Spleen (tissue), 13 donors: ENCODE measurements at places on chromosomes 12 and 14. TPM values are rescaled to one million over a fixed set of nuclear protein-coding genes. Genes with fewer than 3 reads are reported as not detected.

DNA sequence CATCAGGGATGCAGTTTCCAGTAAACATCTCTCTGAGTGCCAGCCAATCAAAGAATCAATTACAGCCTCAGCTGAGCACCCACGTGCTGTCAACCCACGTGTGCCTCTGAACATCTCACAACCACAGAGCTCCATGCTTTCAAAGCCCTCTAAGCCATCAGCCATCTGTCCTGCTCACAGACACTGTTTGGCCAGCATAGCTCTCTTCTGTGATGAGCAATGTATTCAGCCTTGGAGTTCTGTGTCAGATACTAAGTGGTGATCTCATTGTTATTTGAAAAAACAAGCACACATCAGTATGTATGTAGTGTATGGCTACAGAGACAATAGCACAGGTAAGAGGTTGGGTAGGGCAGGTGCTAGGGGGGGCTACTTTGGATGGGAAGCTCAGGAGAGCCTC lies 94.3 kb downstream of the RGS6 start:
- no peak for DNase-seq

DNA sequence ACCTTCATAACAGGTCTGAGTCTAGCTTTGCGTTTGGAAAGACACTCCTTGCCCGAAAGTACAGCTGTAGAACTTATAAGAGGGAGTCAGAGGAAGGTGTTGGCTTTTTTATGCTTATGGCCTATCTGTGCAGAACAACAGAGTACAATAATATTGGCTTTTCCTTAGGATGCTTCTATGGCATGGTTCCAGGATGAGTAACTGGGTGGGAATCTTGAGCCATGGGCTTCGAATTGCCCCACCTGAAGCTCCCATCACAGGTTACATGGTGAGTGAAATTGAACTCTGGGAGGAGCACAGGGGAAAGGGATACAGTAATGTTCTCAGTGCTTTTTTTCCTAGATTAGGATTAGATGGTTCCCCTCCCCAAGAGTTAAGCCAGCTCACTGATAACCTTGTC lies 13.0 kb downstream of the PARP2 start:
- no peak for DNase-seq

DNA sequence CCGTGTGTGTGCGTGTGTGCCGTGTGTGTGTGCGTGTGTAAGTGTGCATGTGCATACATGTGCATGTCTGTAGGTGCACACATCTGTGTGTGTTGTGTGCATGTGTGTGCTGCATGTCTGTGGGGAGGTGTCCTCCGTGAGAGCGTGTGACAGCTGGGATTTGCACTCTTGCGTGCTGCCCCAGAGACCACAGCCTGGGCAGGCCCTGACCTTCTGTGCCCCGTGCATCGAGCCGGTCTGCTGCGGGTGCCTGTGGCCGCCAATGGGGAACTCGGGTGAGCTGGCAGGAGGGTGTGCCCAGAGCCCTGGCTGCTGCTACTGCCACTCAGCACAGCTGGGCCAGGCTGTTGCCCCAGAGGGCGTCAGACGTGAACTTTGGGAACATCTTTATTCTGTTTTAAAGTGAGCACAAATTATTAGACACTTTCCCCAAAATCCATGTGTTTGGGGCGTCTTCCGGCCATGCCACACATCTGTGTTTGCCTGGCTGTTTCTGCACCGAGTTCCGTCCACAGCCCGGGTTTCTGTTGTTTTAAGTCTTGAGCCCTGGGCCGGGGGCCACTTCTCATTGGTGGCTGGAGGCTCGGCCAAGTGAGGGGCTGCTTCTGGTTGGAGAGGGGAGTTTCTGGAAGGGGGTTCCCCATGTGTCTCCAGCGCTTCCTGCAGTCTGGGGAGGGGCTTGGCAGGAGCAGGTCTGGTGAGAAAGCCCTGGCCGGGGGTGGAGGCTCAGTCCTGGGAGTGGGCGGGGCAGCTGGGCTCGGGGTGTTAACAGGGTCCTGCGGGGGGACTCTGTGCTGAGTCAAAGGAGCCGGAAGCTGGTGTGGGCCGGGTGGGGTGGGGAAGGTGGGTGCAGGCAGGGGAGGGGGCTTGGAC lies 7.6 kb downstream of the CEP170B start:
- DNase-seq = peak; percentile 73

DNA sequence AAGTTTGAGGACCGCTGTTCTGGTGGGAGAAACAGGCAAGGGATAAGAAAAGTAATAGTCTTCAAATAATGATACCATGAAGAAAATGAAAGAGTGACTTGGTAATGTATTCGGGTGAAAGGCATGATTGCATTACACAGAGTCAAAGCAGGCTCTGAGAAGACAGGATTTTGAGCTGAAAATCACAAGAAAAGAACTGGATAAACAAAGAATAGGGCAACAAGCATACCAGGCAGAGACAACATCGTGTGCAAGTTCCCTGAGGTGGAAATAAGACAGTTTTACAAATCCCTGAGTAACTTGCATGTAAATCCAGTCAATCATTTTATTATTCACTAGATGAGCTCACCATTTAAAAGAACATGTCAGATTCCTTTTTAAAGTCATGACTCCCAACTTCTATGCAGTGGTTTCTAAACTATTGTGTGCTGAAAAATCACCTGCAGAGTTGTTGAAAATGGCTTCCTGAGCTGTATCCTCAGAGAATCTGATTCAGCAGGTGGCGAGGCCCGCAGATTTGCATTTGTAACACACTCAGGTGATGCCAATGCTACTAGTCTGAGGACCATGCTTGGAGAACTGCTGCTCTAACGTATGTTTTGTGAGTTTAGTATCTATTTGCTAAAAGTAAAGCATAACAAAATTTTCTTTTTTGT lies 133.0 kb upstream of the ABCD2 start:
- DNase-seq = no peak

- no peak for DNase-seq
Observed at GRCh38 chr12:14913381-14913781, 25.0 kb downstream of the ERP27 start.

DNA sequence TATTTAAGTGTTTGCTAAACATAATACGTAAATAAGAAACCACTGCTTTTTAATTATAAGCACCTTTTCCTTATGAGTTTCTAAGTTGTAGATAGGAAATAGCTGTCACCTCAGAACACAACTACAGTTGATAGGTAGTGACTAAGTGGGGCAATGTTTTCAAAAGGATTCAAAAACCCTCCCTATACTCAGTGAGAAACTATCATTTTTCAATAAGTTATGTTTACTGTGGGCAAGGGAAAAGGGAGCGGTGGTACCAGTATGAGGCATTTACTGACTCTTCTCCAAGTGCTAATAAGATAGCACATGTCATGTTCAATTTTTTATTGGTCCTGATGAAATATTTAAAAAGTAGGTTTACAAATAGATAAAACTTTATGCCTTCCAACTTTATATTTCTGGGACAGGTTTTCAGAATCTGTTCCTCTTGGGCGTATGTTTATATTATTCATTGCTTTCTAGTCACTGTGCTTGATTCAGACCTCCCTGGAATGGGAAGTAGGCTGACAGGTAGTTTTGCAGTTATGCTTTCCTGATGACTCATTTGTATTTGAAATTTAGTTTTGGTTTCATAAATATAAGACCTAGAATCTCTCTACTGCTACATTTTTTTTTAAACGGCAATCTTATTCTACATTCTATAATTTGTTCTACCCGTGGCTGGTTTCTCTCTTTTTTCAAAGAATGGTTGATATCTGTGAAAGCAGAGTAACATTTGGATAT lies 153.1 kb downstream of the TMEM117 start:
- no peak for DNase-seq

DNA sequence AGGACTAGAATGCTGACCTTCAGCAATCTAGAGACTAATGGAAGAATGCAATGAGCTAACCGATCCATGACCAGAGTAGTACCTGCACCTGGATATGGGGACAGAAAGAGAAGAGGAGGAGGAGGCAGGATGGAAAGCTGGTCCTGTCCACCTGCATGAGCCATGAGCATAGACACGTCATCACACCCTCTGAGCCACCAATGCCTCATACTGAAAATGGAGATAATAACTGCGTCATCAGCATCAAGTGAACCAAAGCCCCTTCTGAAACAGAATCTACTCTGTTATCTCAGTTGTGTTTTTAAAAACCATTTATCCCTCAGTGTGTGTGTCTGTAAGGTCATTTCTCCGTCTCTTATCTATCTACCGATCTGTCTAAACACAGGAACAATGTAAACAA lies 327.0 kb downstream of the BCL11B start:
- DNase-seq = no peak

DNA sequence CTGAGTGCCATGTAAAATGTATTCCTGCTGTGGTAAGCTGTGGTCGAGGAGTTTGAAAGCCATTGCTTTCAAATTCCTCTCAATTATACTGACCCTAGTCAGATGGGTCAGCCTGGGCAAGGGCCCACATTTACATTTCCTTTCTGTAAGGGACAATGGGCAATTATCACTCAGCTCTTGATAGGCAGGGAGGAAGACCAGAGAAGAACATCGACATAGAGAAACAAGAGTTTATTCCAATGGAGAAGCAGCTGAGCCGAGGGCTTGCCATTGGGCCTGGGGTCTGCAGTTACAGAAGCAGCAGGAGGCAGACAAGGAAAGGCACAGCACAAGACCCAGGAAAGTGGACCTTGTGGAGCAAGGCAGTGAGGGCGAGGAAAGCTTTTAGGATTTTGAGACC lies 9.7 kb downstream of the NRIP2 start:
- no peak for DNase-seq

GRCh38 chr12:93776581-93777018 lies 99.4 kb downstream of the CRADD start:
- no peak for DNase-seq

DNA sequence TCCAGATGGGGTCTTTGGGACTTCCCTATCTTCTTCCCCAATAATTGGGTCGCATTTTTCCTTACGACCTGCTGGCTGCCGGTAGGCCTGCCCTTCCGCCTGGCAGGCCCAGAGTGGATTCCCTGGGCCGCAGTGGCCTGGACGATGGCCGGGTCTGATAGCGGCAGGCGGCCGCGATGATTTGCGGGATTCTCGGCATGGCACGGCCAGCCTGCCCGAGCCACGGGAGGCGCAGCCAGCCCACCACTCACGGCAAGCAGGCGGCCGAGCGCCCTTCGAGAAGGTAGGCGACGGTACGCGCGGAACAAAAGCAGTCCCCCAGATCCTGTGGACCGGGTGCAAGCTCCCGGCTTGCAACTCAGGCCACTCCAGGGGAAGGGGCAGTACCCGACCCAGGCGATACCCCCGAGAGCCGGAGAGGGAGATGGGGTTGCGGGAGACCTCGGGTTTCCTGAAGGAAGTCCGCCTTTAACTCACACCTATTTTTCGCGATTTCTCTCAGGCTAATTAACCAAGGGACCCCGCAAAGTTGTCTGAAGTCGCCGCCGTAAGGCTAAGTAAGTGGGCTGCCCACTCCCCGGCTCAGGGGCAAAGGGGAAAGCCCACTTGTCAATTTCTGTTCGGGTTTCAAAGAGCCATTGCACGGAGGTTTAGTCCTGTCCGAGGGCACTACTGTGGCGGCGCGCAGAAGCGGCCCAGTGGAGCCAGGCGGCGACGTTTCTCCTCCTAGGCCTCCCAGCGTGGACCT lies 1.4 kb upstream of the GSC start:
- DNase-seq = peak; percentile 64

DNA sequence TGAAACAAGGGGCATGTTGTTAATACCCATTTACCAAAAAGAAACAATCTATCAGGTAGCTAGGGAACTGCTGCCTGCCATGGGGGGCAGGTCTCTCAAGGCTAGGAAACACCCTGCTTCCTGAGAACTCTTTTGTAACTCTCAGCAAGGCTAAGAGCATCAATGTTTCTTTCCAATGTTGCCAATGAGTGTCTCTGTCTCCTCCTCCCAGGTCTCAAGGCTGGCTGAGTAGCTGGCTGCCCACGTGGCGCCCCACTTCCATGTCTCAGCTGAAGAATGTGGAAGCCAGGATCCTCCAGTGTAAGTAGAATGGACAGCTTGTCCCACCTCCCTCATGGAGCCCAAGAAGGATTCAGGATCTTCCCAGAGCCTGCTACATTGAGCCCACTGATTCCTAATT lies 3.4 kb downstream of the ABHD4 start:
- DNase-seq = no peak

- DNase-seq = no peak
Observed at GRCh38 chr12:92524489-92524888, 178.3 kb upstream of the PLEKHG7 start.

- no peak for DNase-seq
Observed at GRCh38 chr14:66206554-66206953, 279.6 kb upstream of the CCDC196 start.

DNA sequence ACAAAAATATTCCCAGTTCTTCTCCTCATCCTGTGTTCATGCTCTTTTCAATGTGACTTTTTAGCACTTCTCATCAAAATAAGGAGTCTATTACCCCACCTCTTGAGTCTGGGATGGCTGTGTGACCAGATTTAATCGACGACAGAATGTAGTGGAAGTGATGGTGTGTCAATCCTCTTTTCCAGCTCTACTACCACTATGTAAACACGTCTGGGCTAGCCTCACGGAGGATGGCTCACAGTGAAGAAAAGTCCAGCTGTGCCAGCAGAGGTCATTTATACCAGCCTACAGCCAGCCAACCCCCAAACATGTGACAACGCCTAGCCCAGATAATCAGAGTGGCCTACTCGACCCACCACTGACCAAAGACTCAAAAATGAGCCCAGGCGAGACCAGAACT lies 37.3 kb upstream of the FGF6 start:
- no peak for DNase-seq

GRCh38 chr12:44155358-44155757 lies 319.5 kb downstream of the TMEM117 start:
- DNase-seq = no peak

- no peak for DNase-seq
Observed at GRCh38 chr14:61503167-61503801, 181.9 kb downstream of the PRKCH start.

- DNase-seq = no peak
Observed at GRCh38 chr12:89344862-89345202, 7.5 kb downstream of the DUSP6 start.

DNA sequence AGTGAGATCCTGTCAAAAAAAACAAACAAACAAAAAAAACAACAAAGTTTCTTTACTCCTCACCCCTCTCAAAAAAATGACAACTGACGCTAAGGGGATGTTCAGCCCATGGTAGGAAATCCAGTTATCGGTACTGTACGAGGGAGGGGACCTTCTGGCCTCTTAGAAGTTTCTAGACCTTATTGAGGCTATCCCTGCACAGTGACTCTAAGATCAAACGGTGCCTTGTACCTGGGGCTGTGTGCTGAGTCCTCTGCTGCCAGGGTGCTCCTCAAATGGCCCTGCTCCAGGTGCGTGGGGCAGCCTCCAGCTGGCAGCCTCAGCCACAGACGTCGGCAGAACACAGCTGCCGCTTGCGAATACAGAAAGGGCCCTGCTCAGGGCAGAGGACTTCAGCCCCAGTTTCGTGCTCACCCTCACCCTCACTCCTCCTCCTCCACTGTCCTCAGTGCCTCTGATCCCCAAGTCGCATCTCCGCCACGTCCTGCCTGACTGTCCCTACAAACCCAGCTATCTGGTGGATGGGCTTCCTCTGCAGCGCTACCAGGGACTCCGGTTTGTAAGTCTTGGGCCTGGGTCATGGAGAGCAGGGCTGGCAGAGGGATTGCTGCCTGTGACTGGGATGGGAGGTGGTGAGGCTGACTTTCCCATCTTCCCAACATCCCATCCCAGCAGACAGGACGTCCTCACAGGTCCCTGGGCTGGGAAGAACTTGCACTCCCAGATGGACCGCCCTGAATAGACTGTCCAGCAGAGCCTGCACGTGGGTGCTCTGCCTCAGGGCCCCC lies 90.9 kb downstream of the B4GALNT3 start:
- peak; percentile 61 for DNase-seq

The LALBA gene
- not detected for total RNA-seq

The KRT71 gene
- total RNA-seq = not detected

The GTF2A1 gene
- 25.4 TPM for total RNA-seq

The KERA gene
- not detected for total RNA-seq

The PLEKHA5 gene
- 9.2 TPM for total RNA-seq

The NGB gene
- not detected for total RNA-seq

The RAPGEF3 gene
- total RNA-seq = 50.6 TPM
